Right cardiac atrium (tissue), 5 donors: ENCODE measurements at places on chromosomes 4 and X. TPM values are rescaled to one million over a fixed set of nuclear protein-coding genes. Genes with fewer than 3 reads are reported as not detected.

NAA11 gene
- not detected for polyA plus RNA-seq

DNA sequence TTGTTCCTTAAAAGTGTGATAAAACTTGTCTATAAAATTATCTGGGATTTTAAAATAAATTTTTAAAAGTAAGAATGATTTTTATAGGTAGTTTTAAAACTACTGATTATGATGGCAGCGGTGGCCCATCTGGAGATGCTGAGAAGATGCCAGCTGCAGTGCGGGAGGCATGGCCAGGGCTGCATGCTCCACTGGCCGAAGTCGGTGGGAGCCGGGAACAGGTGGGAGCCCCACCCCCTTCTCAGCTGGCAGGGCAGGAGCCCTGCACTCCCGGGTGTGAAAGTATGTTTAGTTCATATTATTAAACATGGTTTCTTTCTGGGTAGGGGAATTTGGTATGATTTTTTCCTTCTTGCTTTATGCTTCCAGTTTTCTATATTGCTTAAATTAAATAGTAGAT, 63.8 kb downstream of the CORIN start:
- DNase-seq = no peak

GRCh38 chrX:104745152-104745551, 179.2 kb downstream of the IL1RAPL2 start:
- no peak for DNase-seq

DNA sequence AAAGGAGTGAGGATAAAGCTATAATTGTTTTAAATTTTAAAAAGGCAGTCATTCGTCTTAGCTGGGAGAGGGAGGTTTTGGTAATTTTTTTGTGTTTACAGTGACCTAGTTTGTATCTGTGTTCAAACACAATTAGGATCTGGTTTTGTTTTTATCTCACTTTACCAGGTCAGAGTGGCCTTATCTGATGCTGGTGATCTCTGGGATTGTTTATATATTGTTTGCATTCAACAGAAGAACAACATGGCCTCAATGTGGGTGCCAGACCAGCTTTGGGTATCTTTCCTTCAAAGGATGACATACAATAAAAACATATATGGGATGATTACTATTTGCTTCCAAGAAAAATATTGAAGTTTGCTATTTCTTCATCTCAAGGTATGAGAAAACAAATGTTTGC, 272.2 kb upstream of the UGT8 start:
- DNase-seq = no peak

OCIAD1 gene
- 193 TPM for polyA plus RNA-seq

ING2 gene
- 10.1 TPM for polyA plus RNA-seq
